ENCODE measurements at places on chromosomes 12 and 14.

DNA sequence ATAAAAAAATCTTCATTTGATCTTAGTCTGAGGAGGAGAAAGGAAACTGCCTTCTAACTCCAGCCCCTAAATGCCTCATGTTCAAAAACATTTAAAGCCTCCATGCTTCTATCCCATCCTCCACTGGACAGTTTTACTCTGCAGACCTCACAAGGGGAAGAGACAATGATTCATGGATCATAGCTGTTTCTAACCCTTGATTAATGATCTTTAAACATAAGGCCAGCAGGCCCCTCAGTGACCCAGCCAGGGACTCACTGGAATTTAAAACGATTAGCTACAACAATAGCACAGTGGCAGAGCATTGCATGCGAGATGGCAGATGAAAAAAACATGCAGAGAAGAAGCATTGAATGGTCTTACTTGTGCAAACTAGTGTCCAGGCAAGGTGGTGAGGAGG is 6.0 kb downstream of the DCTN2 start:
- DNase-seq, result no peak

DNA sequence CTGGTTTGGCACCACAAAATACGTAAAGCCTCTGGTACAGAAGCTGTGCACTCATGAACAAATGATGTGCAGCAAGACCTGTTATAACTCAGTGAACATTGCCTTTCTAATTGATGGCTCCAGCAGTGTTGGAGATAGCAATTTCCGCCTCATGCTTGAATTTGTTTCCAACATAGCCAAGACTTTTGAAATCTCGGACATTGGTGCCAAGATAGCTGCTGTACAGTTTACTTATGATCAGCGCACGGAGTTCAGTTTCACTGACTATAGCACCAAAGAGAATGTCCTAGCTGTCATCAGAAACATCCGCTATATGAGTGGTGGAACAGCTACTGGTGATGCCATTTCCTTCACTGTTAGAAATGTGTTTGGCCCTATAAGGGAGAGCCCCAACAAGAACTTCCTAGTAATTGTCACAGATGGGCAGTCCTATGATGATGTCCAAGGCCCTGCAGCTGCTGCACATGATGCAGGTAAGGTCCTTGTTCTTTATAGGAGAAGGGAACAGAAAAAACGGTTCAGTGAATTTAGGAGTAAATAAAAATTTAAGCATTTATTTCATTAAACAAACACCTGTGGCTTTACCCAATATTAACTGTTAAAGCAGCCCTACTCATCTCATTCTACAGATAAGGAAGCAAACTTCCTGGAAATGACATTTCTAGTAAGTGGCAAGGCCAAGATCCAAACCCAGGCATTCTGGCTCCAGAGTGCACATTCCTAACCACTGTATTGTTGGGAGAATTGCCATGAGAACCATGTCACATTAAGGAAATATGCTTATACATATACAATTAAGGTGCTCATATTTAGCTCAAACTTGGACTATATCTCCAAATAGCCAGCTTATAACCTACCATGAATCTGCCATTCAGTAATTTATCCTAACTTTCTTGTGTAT is 11.7 kb downstream of the COCH start:
- no peak for DNase-seq

DNA sequence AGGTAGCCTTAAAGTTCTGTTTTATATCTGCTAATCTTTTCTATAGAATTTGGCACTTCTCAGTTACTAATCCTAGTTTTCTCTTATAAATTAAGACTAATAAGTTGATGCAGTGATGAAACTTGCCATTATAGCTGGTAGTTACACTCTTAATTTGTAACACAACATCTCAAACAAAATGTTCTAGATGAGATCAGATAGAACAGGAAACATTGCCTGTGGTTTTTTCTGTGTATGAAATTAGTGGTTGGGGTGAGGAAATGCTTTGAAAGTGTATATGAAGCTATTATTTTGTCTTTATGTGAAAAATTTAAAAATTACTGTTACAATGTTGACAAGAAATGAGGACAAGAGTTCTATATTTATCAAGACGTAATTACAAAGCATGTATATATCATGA is 91.9 kb downstream of the PCNX1 start:
- DNase-seq, result no peak

- DNase-seq, result no peak
Measured at GRCh38 chr12:22209422-22209821, 125.1 kb downstream of the ST8SIA1 start.

- DNase-seq, result no peak
Measured at GRCh38 chr12:79194595-79194994, 330.0 kb downstream of the SYT1 start.

- no peak for DNase-seq
Measured at GRCh38 chr12:11991604-11992003, 79.1 kb upstream of the BCL2L14 start.

GRCh38 chr14:104171895-104172294 is 33.5 kb downstream of the KIF26A start:
- DNase-seq, result no peak

DNA sequence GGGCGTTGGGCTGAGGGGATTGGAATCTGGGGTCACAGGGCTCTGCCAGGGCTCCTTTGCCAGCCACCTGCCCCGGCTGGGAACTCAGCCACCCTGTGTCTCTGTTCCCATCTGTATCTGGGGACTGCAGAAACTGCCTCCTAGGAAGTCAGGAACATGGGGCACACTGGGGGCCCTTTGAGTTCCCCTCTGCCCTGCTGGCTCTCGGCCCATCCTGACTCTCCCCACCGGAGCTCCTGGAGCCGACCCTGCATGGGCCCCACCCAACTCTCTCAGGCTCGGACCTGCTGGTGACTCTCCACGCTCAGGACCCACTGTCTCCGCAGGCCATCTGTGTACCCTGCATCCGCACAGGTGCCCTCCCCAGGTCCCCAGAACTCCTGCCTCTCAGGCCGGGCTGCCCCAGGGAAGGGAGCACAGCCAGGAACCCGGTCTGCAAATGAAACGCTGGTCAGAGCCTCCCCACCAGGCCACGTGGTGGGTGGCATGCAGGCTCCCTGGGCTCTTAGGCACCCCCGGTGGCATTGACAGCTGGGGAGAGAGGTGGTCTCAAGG is 82.8 kb downstream of the KIF26A start:
- DNase-seq, result no peak

DNA sequence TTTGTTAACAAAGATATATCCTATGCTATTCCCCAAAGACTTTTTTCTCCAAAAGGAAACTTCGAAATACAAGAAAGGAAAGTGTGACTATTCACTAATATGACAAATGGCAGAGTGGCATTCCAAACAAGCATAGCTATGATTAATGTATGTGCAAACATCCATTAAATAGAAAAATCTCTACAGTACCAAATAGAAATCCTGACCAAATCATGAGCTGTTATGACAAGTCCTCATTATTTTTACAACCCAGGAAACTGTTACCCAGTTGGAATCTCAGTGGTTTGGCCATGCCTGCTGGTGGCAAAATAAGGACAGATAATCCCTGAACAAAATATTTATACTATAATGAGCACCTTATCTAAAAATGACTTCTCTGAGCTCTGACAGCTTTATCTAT is 202.1 kb downstream of the SEC23A start:
- DNase-seq, result no peak

DNA sequence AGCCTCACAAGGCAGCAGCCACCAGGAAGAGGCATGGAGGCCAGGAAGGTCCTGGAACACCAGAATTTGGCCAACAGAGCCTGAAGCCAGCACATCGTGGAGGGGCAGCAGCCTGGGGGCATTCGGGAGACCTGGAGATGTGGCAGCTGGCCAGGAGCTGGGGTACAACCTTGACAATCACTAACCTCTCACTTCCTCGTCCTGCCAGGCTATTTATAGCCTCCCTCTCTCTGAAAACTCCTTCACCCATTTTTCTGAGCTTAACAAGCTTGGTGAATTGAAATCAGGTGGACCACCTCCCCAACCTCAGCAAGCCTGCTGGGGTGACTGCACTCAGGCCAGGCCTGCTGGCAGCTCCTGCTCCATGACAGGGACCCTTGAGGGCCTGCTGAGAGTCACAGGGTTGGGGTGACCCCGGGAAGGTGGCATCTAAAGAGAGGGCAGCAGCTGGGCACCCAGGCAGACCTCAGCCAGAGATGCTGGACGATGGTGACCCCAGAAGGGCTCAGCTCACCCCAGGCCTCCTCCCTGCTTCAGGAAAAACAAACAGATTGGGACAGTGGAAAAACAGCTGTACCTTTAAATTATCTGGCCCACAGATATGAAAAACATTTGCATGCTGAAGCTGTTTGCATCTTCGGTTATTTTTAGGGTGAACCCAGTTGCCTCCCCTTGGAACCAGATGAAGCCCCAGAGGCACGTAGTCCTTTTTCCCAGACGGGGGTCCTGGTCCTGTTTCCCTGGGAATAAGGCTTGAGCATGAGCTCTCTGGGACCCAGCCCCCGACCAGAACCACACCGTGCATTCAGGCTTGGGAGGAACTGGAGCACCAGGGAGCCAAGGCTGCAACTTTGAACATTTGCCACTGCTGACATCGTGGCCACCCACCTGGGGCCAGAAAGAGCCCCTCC is 67.0 kb downstream of the PITPNM2 start:
- no peak for DNase-seq

DNA sequence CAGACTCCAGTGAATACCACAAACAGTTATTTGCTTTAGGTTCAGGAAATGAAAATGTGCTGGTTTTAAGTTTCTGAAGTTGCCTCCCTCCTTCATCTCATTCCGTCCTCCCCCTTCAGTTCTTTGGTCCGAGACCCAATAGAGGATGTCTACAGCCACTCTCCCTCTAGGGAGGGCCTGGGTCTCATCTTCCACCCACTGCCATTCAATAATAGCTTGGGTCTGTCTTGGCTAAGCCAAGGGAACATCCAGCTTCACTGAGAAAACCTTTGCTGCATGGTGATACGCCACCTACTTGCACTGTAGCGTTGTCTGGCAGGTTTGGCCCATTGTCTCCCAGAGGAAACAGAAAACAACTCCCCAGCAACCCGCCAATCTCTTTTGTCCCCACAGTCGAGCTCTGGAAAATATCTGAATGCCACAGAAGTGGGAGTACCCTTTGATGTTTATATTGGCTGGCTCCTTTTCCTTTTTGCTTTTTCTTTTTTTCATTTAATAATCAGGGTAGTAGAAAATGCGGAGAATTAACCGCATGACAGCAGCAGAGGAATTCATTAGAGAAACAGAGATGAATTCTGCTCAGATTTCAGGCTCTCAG is 380.1 kb downstream of the RAD51B start:
- DNase-seq, result no peak

GRCh38 chr14:36717363-36717762 is 55.7 kb downstream of the PAX9 start:
- no peak for DNase-seq

DNA sequence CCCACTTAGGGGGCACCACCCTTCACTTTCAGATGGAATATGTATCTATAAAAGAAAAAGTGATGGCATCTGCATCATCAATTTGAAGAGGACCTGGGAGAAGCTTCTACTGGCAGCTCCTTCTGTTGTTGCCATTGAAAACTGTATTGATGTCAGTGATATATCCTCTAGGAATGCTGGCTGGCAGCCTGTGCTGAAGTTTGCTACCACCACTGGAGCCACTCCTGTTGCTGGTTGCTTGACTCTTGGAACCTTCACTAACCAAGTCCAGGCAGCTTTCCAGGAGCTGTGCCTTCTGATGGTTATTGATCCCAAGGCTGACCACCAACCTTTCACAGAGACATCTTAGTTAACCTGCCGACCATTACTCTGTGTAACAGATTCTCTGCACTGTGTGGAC is 44.7 kb downstream of the RIMKLB start:
- DNase-seq, result no peak

- DNase-seq, result no peak
Measured at GRCh38 chr14:101480747-101481530, 80.4 kb upstream of the DIO3 start.

GRCh38 chr12:62817556-62818271 is 117.2 kb downstream of the PPM1H start:
- DNase-seq, result no peak

GRCh38 chr14:77543240-77543551 is 44.6 kb upstream of the ISM2 start:
- no peak for DNase-seq

DNA sequence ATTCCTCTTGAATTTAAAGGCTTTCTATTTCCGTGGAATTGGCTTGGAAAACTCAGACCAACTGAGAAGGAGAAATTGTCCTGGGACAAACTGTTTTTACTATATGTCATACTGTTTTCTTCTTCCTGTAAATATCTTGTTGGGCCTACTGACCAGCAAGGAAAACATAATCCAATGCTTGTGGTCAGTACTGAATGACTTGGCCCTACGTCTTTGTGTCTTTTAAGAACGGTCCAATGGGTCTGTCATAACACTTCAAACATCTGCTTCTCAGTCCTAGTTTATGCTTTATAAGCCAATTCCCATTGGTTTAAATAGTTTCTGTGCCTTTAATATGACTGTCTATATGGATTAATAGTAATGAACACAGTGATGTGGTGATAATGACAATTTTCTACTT is 248.5 kb upstream of the DDHD1 start:
- no peak for DNase-seq

DNA sequence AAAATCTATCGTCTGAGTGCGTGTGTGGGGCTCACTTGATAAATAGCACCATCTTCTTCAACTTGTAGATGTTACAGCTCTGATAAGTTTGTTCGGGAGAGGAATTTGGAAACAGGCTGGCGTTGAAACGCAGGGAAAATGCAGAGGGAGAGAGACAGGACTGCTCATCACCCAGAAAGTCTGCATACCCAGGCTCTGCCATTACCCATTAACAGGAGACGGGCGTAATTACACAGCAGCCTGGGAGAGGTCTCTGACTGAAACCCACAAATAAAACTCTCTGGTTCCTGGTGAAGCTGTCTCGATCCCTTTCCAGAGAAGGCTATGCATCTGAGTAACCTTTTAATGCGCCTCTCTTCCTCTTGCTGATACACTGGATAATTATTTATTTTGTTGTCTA is 547.3 kb downstream of the BCL11B start:
- DNase-seq, result no peak

DNA sequence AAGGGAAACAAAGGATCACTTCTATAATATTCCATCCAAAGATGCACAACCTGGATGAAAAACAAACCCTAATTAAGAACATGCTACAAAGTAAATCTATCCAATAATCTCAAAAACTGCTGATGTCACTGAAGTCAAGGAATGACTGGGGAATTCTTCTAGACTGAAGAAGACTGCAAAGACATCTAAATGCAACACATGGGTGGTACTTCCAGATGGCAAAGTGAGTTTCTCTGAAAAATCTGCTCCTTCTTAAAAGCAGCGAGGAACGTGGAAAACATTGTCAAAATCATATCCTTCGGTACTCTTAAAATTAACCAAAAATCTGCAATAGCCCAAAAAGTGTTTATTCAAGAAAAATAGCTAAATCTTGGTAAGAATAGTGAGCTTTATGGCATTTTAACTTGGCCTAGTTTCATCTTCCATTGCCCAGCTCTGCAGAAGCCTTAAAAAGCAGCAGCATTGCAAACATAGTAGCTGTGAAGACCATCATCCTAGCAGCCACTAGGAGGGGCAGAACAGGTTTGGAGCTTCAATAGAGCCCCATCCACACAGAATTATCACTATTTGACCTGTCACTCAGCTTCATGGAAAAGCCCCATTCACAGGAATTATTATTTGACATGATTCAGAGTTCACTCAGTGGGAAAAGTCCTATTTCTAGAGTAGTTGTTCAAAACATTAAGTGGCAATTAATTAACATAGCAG is 7.4 kb downstream of the CLEC14A start:
- no peak for DNase-seq

- no peak for DNase-seq
Measured at GRCh38 chr12:94725375-94726168, 75.2 kb upstream of the TMCC3 start.

GRCh38 chr12:91109148-91109564 is 2.1 kb downstream of the LUM start:
- peak; percentile 59 for DNase-seq
